Nephron progenitor cell (in vitro differentiated cells): ENCODE measurements at places on chromosomes 5 and 9.
A peak's percentile ranks its signal among the peaks of the same experiment; 100 is the strongest.

DNA sequence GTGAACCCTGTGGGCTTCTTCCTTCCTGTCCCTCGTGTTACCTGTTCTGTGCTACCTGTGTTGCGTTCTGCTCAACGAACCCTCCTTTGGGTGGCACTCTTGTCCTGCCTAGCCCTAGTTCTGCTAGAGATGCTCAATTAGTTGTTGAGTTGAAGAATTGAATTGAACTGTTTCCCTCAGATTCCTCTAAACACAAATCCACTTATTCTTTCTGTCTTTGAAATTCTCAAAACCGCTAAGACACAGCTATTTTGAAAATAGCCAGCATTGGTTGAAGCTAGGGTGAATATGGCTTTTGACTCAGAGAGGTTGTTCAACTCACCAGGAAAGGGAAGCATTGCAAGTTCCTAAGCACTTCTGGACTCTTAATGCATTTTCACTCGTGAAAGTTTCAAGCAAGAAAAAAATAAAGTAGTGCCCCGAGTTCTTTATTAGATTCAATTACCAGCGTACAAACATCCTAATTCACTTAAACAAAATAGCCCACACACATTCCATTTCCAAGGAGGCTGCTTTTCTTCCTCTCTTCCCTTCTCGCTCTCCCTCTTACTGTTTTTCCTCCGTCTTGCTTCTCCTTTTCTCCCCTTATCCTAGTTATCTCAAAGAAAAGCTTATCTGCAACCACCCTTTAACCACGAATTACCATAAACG, 642 bp upstream of the ITGA1 start:
- H3K27me3 ChIP-seq = peaks cover 19% of the 10 kb centered on the region
- no peak overlapping the region for H3K27ac ChIP-seq
- DNase-seq = no peak
- H3K36me3 ChIP-seq = no peaks in the 10 kb centered on the region
- peaks cover 22% of the 10 kb centered on the region for H3K4me1 ChIP-seq
- H3K4me3 ChIP-seq = peak overlapping the region; percentile 90

DNA sequence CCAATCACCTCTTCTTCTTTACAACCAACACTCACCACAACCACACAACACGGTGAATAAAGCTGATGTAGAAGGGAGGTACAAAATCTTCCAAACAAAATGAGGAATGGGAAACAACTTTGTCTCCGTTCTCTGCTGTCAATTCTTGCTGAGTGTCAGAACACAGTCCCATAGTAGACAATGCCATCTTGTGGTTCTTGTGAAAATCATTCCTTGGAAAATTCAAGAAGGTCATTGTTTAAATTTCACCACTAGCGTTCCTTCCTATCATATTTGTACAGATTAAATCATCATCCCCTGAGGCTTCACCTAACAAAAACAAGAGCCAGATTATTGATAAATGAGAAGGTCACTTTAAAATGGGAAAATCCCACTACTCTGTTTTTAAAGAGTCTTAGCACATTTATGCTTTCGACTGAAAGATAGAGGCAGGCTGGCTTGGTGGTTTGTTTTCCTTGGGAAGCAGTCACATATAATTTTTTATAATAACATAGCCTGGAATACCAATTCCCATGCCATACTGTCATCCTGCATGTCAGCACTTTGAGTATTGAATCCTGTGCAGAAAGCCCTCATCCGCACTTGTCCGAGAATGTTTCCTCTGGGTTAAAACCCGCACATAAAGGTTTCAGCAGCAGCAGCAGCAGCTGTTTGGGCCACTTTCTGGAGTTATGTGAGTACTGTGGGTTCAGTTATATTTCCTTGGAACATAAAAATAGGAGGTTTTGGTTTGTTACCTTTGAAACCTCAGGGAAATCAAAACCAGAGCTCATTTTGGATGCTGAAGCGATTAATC, 395.0 kb upstream of the SMARCA2 start:
- no peak for DNase-seq
- H3K27me3 ChIP-seq = peaks cover 5% of the 10 kb centered on the region
- no peak overlapping the region for H3K27ac ChIP-seq
- H3K36me3 ChIP-seq = no peaks in the 10 kb centered on the region
- no peak overlapping the region for H3K4me3 ChIP-seq

DNA sequence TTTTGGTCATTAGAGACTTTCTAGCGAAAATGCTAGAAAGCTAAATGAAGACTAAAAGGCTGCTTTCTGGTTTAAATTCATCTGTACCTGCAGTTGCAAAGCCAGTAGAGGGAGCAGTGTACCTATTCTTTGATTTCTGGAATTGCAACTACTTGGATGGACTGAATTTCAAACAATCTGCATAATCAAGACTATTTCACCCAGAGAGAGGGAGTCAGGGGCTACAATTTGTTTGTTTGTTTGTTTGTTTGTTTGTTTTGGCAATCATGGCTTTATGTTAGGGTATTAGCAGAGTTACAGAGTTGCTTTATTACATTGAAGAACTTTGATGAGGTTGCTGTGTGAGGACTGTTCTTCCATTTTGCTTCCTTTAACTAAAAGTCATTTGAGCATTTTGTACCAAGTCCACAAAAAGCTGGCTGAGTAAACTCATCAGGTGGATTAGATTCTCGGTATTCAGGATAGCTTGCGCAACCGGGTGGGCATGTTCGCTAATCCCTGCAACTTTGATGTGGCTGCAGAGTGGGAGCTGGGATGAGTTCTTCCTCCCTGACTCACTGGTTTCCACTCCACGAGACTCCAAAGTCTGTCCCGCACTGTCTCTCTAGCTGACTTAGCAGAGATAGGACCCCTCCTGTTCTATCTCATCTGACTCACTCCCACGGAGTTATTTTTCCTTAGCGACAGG, 80.0 kb upstream of the TUT7 start:
- DNase-seq = peak; percentile 24
- H3K36me3 ChIP-seq = no peaks in the 10 kb centered on the region
- peak overlapping the region; percentile 18 for H3K4me3 ChIP-seq
- peak overlapping the region; percentile 62 for H3K27ac ChIP-seq

DNA sequence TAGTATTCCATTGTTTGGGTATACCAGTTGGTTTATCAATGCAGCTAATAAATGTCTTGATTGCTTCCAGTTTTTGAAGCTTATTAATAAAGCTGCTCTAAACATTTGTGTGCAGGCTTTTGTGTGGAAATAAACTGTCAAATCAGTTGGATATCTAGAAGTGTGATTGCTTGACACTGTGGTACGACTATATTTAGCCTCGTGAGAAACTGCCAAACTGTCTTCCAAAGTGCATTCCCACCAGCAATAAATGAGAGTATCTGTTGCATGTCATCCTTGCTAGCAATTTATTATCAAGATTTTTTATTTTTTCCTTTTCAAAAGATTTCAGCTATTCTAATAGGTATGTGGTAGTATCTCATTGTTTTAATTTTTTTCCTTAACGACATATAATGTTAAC, 37.5 kb downstream of the NMUR2 start:
- H3K4me1 ChIP-seq = no peaks in the 10 kb centered on the region
- DNase-seq = no peak
- no peak overlapping the region for H3K4me3 ChIP-seq
- H3K27ac ChIP-seq = no peak overlapping the region
- peaks cover 4% of the 10 kb centered on the region for H3K27me3 ChIP-seq
